ENCODE measurements at places on chromosomes 2 and 18.

DNA sequence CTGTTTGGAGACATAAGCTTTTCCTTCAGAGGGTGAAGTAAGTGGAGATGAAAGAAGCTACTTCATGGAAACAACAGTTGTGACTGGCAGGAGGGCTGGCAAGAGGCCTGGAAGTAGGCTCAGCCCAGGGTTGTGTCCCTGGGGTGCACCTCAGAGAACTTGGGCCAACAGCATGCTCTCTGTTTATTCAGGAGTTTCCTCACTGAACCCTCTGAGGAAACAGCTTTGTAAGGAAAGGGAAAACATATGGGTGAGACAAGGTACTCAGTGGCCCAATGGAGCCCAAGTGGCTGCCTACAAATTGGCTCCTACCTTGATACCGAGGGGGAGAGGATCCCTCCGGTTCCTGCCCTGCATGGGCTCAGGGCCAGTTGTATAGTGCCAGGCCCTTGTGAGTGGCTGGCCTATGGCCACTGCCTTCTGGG is 115.5 kb upstream of the ITGA6 start:
- H3K4me1 ChIP-seq: no peaks in the 10 kb centered on the region
- no peak overlapping the region for H3K27ac ChIP-seq
- no peaks in the 10 kb centered on the region for H3K36me3 ChIP-seq
- H3K4me3 ChIP-seq: no peak overlapping the region

- H3K27ac ChIP-seq: no peak overlapping the region
- no peaks in the 10 kb centered on the region for H3K36me3 ChIP-seq
- peaks cover 11% of the 10 kb centered on the region for H3K4me1 ChIP-seq
- no peaks in the 10 kb centered on the region for H3K27me3 ChIP-seq
Observed at GRCh38 chr2:100068395-100068794, 74.0 kb downstream of the AFF3 start.

DNA sequence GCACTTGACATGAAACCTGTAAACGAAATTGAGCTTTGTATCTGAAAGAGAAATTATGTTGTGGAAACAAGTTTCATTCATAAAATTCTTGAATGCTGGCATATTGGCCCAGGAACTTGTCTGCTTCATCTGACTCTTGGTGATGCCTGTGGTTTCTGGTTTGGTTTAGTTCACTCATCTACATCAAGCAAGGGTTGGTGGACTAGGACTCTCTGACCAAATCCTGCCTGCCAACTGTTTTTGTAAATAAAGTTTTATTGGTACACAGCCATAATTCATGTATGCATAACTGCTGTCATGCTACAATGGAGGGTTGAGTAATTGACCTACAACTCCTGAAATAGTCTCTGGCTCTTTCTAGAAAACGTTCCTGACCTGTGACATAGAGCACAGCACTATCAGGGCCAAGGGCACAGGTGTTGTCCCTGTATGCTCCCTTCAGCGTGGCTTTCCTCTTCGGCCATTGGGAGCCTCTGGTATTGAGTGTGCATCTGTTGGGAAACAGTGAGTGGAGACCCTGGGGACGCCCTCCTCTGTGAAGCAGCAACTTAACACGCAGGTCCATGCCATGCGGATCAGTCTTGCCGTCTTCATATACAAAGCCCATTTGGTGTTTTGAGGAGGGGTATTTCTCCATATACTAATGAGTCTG is 226.3 kb downstream of the SH3RF3 start:
- no peaks in the 10 kb centered on the region for H3K27me3 ChIP-seq
- DNase-seq: peak; percentile 61
- H3K36me3 ChIP-seq: no peaks in the 10 kb centered on the region
- H3K27ac ChIP-seq: no peak overlapping the region

GRCh38 chr2:166609183-166609959 is 115.3 kb upstream of the SCN7A start:
- H3K4me3 ChIP-seq: no peak overlapping the region
- H3K27ac ChIP-seq: no peak overlapping the region
- DNase-seq: no peak

- H3K27me3 ChIP-seq: no peaks in the 10 kb centered on the region
- H3K27ac ChIP-seq: no peak overlapping the region
- no peak overlapping the region for H3K4me3 ChIP-seq
- H3K36me3 ChIP-seq: no peaks in the 10 kb centered on the region
- no peaks in the 10 kb centered on the region for H3K4me1 ChIP-seq
Observed at GRCh38 chr18:53971331-53971730, 253.1 kb downstream of the MBD2 start.

DNA sequence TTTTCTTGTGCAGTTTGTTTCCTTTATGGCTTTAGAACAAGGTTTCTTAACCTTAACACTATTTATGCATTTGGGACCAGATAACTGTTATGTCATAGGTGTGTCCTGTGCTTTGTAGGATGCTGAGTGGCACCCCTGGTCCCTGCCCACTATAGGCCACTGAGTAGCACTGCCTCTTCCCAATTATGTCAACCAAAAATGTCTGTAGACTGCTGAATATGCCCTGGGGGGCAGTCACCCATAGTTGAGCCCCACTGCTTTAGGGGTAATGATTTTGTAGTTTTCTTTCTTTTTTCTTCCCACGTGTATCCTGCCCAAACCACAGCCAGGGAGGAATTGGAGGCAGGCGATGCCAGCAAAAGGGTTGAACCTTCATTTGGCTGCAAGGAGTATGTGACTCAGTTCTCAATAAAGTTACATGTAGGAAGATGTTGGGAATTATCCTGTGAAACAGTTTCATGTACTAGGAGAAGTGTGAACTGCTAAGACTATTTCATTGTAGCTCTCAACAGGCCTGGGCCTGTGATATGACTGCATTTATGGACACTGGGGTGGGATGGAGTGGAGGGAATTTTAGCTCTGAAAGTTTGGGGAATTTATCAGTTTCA is 65.7 kb downstream of the FMNL2 start:
- H3K27me3 ChIP-seq: no peaks in the 10 kb centered on the region
- H3K4me1 ChIP-seq: peaks cover 49% of the 10 kb centered on the region
- H3K27ac ChIP-seq: no peak overlapping the region
- H3K4me3 ChIP-seq: no peak overlapping the region
- no peaks in the 10 kb centered on the region for H3K36me3 ChIP-seq
- no peak for DNase-seq

- DNase-seq: no peak
- no peaks in the 10 kb centered on the region for H3K4me1 ChIP-seq
- no peaks in the 10 kb centered on the region for H3K27me3 ChIP-seq
- no peak overlapping the region for H3K4me3 ChIP-seq
- no peak overlapping the region for H3K27ac ChIP-seq
Observed at GRCh38 chr18:75269124-75269680, 58.6 kb downstream of the TSHZ1 start.

- H3K36me3 ChIP-seq: no peaks in the 10 kb centered on the region
- peak overlapping the region; percentile 47 for H3K27ac ChIP-seq
- H3K27me3 ChIP-seq: no peaks in the 10 kb centered on the region
- peaks cover 38% of the 10 kb centered on the region for H3K4me1 ChIP-seq
- H3K4me3 ChIP-seq: no peak overlapping the region
Observed at GRCh38 chr2:46162329-46163097, 134.7 kb upstream of the EPAS1 start.

DNA sequence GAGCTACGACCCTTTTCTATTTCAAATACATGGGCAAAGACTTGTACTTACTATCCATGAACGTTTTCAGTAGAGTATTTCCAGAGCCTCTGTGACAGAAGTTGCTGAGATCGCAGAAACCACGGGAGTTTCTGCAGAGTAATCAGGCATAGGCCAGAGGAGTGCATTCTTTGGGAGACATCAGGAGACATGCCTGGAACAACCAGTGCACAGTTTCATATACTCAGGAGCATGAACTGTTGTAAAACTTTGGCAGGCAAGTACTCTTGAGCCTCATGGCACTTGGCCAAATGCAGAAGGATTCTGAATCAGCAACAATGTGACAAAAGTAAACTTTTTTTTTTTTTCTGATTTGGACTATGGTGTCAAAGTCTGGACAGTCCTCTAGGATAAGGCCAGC is 307.1 kb downstream of the GRB14 start:
- DNase-seq: no peak
- H3K4me1 ChIP-seq: no peaks in the 10 kb centered on the region
- H3K36me3 ChIP-seq: no peaks in the 10 kb centered on the region
- no peak overlapping the region for H3K4me3 ChIP-seq

DNA sequence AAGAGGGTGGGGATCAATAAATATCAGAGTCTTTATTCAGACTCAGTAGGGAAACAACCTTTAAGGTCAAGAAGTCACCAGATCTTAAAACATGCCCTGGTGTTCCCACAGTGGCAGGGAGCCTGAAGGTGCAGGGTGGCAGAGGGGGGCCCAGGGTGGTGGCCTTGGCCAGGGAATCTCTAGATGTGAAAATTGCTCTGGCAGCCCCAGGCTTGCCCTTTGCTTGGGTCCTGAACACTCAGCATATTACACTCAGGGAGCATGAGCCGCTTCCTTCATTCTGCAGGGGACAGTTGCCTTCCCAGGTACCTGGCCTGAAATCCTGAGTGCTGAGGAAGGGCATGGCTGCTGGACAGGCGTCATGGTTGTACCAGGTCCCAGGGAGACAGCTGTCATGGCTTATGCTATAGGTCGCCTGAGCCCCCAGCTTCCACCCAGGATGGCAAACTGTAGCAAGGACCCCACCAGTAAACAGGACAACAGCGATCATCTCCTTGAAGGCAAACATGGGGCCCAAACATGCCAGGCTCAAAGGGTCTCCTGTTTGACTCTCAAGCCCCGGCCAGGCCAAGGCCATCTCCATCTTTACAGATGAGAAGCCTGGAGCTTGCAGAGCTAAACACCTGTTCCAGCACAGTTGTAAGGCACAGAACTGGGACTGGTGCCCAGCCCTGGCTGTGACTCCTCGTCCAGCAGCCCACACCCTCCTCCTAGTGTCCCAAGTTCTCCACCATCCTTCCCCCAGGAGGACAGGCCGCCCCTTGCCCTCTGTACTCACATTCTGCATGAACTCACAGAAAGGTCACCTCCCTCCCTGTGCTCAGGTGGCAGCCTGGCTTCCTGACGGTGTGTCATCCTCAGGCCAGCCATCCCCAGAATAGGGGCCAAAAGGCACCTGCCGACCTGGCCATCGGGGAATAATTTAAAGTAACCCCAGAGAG is 14.6 kb downstream of the ABCG8 start:
- H3K27me3 ChIP-seq: no peaks in the 10 kb centered on the region
- no peak overlapping the region for H3K4me3 ChIP-seq
- H3K4me1 ChIP-seq: no peaks in the 10 kb centered on the region

- no peaks in the 10 kb centered on the region for H3K36me3 ChIP-seq
- peak overlapping the region; percentile 97 for H3K27ac ChIP-seq
- H3K27me3 ChIP-seq: no peaks in the 10 kb centered on the region
- no peak for DNase-seq
Observed at GRCh38 chr18:11980163-11980493, 1.2 kb upstream of the IMPA2 start.

DNA sequence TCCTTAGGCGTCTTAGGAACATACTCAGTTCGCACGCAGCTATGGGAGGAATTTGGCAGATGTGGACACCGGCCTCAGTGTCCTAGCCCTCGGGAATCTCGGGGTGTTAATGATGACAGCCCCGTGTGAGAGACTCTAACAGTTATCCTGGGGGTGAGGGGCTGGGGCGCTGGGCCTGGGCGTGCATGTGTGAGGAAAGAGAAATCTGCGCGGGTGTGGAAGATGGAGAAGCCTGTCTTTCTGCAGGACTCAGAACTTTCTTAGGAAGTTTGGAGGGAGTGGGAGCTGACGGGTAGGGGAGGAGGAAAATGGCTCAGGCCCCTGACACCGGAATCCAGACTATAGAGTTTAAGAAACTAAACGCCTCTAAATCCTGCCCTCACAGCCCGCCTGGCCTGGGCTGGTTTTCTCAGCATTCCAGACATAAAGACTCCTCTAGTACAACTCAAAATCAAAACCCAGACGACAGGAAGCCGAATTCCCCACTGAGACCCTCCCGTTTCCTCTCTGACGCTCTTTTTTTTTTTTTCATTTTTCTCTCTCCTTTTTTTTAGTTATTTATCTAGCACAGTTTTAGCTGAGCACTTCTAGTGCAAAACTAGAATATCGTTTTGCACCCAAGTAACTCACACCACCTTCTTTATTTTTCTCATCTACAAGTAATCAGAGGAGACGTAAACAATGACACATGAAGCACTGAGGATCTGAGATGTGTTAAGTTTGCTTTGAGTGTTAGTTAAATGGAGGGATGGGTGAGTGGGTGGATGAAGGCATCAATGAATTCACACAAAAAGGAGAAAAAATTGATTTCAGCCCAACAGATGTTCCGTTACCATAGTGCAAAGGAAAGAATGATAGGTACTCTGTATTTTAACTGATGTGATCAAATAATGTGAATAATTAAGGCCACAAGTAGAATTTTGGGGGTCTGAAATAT is 1.2 kb upstream of the HAAO start:
- H3K4me3 ChIP-seq: peak overlapping the region; percentile 56
- H3K36me3 ChIP-seq: no peaks in the 10 kb centered on the region
- H3K4me1 ChIP-seq: peaks cover 15% of the 10 kb centered on the region
- DNase-seq: no peak
- H3K27me3 ChIP-seq: no peaks in the 10 kb centered on the region
- H3K27ac ChIP-seq: peak overlapping the region; percentile 95

DNA sequence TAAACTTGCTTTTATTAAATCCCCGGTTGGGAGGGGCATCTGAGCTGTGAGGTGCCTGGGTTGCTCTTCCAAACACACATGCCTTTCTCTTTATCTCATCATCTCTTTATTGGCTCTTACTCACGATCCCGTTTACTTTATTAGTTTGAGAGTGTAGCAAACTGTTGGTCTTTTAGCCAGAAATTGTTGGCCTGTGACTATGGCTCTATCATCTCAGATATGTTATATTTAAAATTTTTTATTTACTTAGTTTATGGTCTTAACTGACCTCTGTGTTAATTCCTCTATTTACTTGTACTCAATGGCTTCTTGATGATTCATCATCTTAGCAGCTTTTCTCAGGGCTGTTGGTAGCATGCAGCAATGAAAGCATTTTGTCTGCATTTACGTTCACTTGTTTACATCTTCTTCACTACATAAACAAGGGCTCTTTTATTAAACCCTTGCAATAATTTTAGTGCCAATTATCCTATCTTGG is 408.4 kb downstream of the HRH4 start:
- H3K27ac ChIP-seq: no peak overlapping the region
- no peak for DNase-seq
- H3K4me1 ChIP-seq: no peaks in the 10 kb centered on the region
- no peak overlapping the region for H3K4me3 ChIP-seq
- H3K27me3 ChIP-seq: no peaks in the 10 kb centered on the region
- no peaks in the 10 kb centered on the region for H3K36me3 ChIP-seq

DNA sequence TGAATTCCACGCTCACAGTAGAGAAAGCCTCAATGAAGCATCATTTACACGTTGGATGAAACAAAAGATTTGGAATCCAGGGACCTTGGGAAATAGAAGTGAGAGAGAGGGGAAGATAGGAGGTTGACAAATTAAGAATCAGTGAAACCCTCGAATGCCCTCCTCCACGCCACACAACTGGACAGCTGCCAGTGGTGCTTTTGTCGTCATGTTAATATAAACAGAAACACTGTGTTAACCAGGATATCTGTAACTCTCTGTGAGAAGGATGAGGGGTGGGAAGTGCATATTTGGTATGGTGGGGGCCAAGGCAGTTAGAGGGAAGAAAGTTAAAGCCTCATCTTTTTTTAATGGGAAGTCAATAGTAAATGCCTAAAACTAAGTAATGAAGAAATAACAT is 108.7 kb downstream of the GFPT1 start:
- H3K4me1 ChIP-seq: no peaks in the 10 kb centered on the region
- no peaks in the 10 kb centered on the region for H3K27me3 ChIP-seq
- no peak overlapping the region for H3K4me3 ChIP-seq
- no peak for DNase-seq
- no peak overlapping the region for H3K27ac ChIP-seq

All from vagina (tissue), 2 donors.